ENCODE measurements at places on chromosomes 7 and 10. TPM values are rescaled to one million over a fixed set of nuclear protein-coding genes. Genes with fewer than 3 reads are reported as not detected.

DNA sequence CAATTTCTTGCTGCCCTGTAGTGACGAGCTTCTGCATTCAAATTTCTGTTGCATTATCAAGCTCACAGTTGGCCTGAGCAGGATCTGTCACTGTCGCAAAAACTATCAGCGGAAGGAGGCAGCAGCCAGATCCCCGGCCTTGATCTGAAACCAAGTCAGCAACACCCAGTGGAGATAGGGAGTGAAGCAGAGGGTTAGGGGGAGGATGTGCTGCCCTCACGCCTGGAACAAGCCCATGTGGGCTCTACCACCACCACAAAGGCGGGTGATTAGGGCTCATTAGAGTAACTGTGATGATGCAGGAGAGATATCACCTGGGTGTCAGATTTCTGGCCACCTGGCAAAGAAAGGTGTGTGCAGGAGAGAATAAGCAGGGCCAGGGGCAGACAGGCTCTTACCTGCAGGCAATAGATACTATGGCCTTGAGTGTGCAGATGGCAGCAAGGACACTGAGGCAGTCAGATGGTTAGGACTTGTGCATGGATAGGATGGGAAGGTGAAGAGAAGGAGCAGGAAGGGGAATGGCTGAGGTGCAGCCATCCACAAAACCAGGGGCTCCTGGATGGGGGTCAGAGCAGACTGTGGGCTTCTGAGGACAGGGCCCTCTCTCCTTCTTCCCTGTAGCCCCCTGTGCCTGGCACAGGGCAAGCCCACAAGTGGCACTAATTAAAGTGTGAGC lies 417.3 kb downstream of the RPS24 start:
- no peak for DNase-seq

GRCh38 chr7:112081778-112082177 lies 124.4 kb downstream of the DOCK4 start:
- DNase-seq: no peak

DNA sequence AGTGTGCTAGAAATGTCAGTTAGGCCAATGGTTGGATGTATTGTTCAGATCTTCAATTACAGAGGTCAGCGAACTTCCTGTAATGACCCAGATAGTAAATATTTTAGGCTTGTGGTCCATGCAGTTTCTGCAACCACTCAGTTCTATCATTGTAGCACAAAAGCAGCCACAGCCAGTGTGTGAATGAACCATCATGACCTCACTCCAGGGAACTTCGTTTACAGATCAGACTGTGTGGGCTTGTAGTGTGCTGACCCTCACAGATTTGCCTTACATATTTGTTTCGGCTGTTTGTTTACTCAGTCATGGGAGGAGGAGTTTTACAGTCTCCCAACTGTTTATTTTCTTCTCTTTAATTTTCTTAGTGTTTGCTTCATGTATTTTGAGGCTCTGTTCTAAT lies 55.4 kb downstream of the LANCL2 start:
- no peak for DNase-seq

GRCh38 chr10:119701861-119702260 lies 24.0 kb upstream of the INPP5F start:
- no peak for DNase-seq

DNA sequence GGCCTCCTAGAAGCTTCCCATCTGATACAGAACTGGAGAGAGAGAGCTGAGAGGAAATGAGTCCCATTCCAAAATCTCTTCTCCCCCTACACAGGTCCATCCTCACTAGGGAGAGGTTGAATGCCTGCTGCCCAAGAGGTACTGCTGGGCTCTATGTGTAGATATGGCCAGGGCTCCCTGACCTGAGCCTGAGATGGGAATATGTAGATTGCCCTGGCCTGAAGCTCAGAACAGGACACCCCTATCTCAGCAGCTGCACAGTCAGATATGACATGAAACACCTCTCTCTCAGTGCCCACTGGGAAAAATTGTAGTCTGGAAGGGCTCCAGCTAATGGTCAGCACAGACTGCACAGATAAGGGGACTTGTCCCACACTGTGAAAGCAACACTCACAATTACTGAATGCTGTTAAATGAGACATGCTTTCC lies 3.1 kb upstream of the IFIT1B start:
- no peak for DNase-seq

DNA sequence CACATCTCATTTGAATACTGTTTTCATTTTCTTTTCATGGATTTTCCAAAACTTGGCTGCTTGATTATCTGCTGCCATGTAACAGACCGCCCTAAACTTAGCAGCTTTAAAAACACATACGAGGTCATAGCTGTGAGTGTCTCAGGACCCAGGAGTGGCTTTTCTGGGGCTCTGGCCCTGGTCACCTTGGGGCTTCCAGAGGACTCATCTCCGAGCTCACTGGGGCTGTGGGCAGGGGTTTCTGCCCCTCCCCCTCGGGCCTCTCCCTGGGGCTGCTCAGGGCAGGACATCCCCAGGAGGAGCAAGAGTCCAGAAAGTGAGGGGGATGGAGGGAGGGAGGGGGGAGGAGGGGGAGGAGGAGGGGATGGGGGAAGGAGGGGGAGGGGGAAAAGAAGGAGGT lies 77.0 kb downstream of the NKX6-2 start:
- no peak for DNase-seq

The CLRN3 gene
- polyA plus RNA-seq: 24.1 TPM

The IL2RA gene
- polyA plus RNA-seq: 0.10 TPM
